Activated CD4-positive, alpha-beta T cell treated with anti-CD3 and anti-CD28 coated beads, Interleukin-2, amount 50 U/mL, for 1 hour (primary cell): ENCODE measurements at places on chromosomes 12 and 14.

DNA sequence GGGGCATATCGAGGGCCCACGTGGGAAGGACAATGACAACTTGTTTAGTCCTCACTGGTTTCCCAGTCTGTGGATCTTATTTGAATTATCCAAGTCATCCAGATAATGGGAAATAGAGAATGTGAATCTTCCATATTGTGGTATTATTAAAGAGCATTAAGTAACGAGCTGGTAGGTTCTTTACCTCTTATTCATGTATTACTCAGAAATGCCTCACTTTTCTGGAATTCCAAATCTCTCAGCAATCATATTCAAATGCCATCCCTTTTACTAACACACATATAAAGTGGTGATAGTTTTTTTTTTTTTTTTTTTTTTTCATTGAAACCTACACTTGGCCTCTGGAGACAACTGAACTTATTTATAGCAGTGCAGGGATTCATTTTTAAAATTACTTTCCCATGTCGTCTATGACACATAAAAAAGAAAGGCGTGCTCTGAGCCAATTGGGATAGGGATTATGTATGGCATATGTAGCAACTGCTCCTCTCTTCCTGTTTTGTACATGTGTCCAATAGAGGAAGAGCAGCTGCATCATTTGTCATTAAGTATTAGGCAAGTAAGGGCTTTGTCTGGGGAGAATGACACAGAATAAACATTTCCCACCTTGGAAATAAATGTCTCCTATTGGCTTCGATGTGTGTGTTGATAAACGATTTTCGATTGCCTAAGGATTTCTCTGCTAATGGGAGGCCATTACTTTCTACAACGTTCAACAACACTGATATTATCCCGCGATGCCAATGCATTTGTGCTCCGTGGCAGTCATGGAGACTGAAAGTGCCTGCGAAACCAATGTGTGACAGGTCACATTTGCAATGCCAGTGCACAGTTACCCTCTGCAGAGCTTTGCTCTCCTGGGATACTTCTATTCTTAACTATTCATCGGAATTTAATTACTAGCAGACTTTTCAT, 78.6 kb upstream of the IFNG-AS1 start:
- DNase-seq = no peak

GRCh38 chr14:95739356-95739755, 25.4 kb upstream of the TCL1A start:
- DNase-seq = no peak

DNA sequence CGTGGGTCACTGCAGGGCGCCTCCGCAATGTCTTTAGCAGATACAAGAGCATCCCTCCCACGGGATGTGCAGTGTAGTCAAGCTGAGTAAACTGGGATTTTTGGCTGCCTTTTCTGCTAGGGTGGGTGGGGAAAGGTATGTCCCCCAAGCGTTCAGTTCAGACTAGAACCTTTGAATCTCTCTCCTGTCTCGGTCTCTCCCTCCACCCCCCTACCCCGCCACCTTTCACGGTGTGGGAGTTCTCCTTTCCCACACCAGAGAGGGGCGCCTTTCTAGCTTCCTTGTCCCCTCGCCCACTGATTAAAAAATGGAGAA, 525 bp upstream of the FAR2 start:
- peak; percentile 12 for DNase-seq

- no peak for DNase-seq
Observed at GRCh38 chr12:130714591-130715149, 1.4 kb downstream of the RIMBP2 start.

GRCh38 chr12:85310456-85311076, 30.5 kb downstream of the ALX1 start:
- no peak for DNase-seq
